Upper lobe of right lung (tissue), 1 donor: ENCODE measurements at places on chromosomes 16 and 17. TPM values are rescaled to one million over a fixed set of nuclear protein-coding genes. Genes with fewer than 3 reads are reported as not detected.

SAP30BP gene
- total RNA-seq: 71.4 TPM

MPO gene
- 0.35 TPM for total RNA-seq

SLFN14 gene
- total RNA-seq: not detected

SLC38A7 gene
- total RNA-seq: 24.1 TPM
